ENCODE measurements at places on chromosomes 16 and 17.

DNA sequence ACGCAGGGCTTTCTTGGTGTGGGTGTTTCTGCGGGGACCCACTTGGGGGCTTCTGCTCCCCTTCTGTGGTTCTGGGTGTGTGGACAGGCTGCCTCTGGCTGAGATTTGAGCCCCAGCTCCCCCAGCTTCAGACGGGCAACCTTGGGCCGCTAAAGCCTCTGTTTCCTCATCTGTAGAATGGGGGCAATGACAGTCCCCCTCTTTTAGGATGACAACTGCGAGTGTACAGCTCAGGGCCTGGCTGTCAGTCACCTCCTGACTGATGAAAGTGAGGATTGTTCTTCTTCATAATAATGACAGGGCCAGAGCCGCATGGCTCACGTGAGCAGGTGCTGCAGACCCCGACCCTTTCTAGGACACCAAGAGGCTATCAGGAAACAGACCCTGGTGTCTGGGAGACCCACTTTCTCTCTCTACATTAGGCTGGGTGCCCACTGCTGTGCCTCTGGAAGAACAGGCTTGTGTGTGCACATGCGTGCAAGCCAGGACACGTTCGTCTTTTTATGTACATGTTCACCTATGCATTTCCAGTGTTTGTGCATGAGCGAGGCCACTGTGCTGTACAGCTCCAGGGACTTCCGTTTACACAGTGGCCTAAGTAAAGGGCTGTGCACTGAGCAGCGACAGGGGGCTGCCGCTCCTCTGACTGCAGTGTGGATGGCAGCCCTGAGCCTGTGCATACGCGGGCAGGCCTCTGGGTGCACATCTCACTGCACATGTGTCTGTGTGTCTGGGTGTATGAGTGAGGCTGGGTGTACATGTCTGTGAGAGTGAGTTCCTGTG, 4.6 kb downstream of the SPNS3 start:
- DNase-seq: no peak

DNA sequence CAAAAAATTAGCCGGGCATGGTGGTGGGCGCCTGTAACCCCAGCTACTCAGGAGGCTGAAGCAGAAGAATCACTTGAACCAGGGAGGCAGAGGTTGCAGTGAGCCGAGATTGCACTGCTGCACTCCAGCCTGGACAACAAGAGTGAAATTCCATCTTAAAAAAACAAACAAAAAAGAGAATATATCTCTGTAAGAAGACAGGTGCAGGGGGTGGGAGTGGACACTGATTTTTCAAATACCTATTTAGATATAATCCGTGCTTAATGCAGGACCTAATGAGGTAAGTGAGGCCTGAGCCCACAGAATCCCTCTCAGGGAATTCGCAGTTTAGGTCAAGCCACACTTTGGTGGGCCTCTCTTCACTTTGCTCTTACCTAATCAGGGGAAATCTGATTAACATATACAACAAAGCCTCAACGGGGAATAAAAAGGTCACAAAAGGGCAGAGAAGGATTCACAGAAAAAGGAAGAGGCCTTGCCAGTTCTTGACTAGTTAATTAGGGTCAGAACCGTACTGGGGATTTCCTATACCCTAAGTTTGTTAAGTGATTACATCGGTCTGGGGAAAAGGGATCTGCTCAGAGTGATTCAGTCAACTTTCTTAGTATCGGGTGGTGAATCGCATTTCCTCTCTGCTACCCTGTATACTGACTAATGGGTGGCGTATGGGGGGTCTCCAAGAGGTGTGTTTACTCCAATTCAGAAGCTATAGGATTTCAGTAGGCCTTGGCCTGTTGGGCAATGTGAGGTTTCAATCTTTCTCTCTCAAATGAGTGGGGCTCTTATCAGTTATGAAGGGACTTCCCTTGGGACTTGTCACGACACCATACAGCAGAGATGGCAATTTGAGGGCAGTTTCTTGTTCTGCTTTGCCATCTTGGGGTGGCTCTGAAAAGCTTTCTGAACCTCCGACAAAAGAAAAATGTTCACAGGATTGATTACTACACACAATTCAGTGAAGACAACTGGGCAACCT, 1.9 kb upstream of the NFAT5 start:
- peak; percentile 52 for DNase-seq

GRCh38 chr16:30488764-30489605, 16.4 kb downstream of the ITGAL start:
- DNase-seq: no peak

DNA sequence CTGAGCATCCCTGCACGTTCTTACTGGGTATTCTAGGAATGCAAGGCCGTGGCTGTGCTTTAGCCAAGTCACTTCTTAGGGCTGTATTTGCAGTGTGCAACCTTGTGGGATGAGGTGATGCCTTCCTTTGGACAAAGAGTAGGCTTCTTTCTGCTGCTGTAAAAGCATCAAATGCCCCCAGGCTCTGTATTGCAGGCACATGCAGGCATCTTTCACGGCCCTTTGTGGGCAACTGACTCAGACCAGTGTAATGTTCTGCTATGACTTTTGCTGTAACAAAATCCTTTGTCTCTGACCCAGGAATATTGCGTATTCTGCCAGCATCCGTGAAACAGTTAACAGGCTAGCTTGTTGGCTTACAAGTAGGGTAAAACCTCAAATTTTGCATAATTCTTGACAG, 30.9 kb upstream of the GCSH start:
- no peak for DNase-seq

DNA sequence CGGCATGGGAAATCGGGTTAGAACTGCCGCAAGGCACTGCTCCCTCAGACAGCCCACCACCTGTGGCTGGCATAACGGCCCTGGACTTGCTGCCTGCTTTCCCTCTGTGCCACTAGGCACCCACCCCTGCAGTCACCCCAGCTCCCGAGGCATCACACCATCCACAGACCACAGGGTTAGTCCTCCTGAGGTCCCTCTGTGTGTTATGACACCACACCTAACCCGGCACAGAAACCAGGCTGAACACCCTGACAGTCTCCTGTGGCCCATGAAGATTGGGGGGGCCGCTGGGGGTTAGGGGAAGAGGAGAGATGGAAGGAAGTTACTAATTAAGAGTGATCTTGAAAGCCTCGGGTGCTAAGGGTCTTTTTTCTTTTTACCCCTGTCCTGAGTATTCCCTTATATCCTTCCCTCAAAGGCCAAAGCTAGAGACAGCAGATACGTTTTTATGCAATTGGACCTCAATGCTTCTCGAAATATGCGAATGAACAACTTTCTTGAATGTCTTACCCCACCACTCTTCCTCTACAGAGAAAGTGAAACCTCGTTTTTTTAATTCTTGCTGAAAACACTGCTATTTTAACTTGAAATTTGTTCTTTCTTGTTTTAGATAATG, 7.0 kb downstream of the CYTH1 start:
- DNase-seq: peak; percentile 49

DNA sequence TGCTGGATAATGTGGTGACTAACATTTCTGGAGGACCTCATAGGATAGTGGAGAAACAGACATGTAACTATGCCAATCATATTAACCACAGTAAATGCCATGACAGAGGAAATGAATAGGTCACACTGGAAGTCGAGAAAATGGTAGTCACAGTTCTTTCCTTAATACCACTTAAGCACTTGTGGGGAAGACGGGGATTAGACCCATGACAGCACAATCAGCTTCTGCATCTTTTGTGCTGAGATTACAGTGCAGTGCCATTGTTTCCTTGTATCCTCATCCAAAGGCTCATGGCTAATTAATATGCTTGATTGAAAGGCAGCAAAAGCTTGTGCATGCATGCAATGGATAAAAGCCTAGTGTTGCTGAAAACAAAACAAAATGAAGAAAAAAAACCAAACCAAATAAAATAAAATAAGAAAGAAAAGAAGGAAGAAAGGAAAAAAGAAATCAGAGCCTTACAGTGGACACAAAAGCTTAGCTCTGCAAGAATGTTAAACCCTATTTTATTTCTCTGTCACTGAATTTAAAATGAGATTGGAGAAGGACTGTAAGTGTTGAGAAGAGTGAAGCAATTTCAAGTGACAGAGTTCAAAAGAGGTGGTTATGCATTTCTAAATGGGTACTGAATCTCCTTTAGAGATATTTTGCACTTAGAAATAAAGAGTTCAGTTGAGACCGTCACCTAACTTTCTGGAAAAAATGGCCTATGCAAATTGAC, 1011.9 kb downstream of the CDH8 start:
- no peak for DNase-seq

DNA sequence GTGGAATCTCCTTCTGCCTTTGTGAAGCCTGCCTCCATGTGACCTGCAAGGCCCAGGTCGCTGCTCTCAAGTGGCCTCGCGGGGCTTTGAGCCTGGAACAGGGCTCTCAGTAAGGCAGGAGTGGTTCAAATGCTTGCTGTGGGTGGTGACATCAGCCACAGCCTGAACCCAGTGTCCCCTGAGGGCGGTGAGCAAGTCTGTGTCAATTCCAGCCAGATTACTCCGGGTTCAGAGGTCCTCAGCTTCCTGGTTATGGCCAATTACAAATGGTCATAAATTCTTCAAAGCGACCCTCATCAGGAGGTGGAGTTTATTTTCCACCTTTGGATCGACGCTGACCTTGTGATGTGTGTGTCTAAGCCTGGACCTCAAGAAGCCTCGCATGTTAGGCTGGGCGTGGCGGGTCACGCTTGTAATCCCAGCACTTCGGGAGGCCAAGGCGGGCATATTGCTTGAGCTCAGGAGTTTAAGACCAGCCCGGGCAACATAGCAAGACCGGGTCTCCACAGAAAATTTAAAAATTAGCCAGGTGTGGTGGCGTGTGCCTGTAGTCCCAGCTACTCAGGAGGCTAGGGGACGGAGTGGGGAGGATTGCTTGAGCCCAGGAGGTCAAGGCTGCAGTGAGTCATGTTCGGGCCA, 17.3 kb downstream of the LGALS3BP start:
- DNase-seq: no peak

GRCh38 chr17:47305302-47305923, 18.3 kb upstream of the EFCAB13 start:
- DNase-seq: no peak

DNA sequence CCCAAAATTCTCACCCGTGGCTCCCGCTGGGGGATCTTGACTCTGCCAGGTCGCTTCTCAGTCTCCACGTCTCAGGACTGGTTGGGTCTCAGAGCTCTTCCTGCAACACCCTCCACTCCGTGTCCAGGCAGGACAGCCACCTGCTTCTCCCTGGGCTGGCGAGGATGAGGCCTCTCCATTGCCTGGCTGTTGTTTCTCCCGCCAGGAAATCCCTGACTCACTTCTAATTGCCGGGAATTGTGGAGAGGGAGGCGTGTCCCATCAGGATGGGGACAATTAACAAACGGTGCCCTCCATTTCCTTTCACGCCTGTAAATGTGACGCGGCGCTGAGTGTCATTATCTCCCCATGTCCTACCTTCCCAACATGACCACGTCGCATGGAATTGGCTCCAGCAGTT, 204.5 kb downstream of the RBFOX3 start:
- DNase-seq: no peak

DNA sequence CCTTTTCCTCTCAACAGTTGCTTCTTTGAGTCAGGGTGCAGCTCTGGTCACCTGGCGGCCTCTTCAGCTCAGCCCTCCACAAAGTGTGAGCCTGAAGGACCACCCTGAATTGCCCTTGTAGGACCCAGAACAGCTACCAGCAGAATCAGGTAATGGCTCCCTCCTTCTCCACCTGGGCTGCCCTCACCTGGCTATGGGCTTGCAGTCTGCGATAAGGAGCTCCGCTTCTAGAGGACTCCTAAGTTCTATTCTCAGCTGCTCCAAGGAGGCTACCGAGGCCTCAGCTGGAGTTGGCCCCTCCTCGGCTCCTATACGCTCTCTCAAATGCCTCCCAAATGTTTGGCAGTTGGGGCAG, 13.4 kb downstream of the SMIM5 start:
- DNase-seq: no peak

- DNase-seq: no peak
Measured at GRCh38 chr16:89172171-89172527, 601 bp downstream of the CDH15 start.

GRCh38 chr17:66379996-66380395, 77.6 kb downstream of the PRKCA start:
- no peak for DNase-seq

DNA sequence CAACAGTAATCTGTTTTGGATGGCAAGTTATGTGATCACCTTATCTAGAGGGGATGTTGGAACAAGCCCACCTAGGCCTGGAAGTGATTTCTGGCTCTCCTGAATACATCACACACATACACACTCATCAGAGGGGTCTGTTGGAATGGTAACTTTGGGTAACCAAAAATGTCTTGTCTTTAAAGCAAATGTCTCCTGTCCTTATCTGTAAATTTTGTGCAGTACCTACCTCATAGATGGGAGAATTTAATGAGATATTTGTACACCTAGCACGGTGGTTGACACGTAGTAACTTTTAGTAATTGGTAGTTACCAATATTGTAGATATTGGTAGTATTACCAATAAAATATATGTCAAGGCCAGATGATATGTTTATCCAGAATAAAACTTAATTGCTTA, 24.7 kb downstream of the HAPSTR1 start:
- no peak for DNase-seq

GRCh38 chr16:85483424-85483823, 129.7 kb upstream of the GSE1 start:
- no peak for DNase-seq

GRCh38 chr17:64443086-64443760, 5.7 kb upstream of the MILR1 start:
- no peak for DNase-seq

GRCh38 chr17:33204156-33204555, 88.9 kb downstream of the ASIC2 start:
- no peak for DNase-seq

GRCh38 chr17:12730931-12731521, 58.3 kb upstream of the ARHGAP44 start:
- no peak for DNase-seq

- no peak for DNase-seq
Measured at GRCh38 chr17:44444735-44445105, 55.3 kb upstream of the ITGA2B start.
